Neural crest cell (in vitro differentiated cells): ENCODE measurements at places on chromosomes 11 and 22. TPM values are rescaled to one million over a fixed set of nuclear protein-coding genes. Genes with fewer than 3 reads are reported as not detected.

The ARAP1 gene
- 79.0 and 80.7 TPM in 2 replicates for total RNA-seq

- DNase-seq: no peak
Observed at GRCh38 chr11:72363112-72363511, 71.2 kb downstream of the CLPB start.

The TEAD1 gene
- total RNA-seq: 84.1 and 87.3 TPM in 2 replicates

The PCNX3 gene
- total RNA-seq: 58.2 and 58.9 TPM in 2 replicates

GRCh38 chr11:111309215-111309915 lies 11.0 kb downstream of the POU2AF3 start:
- DNase-seq: no peak

- DNase-seq: no peak
Observed at GRCh38 chr11:132674151-132674550, 858.1 kb downstream of the OPCML start.

The C11orf87 gene
- total RNA-seq: 0.20 and 0.21 TPM in 2 replicates

DNA sequence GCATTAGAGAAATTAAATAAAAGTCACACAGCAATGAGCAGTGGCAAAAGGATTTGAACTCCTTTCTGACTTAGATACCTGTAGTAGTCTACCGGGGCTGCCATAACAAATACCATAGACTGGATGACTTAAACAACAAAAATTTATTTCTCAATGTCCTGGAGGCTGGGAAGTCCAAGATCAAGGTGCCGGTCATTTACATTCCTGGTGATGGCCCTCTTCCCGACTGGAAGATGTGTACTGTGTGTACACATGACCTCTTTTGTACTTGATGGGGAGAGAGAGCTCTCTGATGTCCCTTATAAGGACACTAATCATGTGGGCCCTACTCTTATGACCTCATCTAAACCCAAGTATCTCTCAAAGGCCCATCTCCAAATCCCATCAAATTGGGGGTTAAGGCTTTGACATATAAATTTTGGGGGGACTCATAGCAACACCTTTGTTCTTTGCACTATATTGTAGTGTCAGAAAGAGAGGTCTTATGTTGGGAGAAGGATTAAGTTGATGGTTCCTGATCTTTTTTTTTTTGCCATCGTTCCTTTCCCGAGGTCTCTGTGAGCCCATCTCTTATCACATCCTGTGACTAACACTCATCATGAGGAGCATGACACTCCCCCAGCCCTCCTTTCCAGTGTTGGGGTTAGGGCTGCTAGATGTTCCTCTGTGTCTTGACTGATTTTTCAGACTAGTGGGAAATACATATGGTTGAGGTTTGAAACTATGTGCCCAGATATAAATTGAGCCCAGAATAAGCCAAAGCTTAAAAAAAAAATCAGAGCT lies 104.3 kb downstream of the TRAF6 start:
- no peak for DNase-seq

DNA sequence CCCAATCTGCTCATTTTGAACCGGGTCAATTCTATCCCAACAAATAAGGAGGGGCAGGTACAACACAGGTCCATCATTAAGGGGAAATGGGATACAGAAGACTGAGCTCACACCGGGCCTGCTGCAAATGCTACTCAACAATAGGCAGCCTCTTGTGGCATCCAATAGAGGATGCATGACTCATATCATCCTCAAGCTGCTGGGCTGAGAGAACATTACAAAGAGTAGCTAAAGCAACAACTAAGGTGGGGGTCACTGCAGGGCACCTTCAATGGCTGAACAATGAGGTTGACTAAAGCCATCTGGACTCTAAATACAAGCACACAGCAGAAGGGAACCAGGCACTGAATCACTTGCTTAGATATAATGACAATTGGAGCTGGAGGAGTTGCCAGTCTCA lies 130.1 kb upstream of the SYN3 start:
- no peak for DNase-seq

The PARVG gene
- 0.14 and 0.23 TPM in 2 replicates for total RNA-seq

DNA sequence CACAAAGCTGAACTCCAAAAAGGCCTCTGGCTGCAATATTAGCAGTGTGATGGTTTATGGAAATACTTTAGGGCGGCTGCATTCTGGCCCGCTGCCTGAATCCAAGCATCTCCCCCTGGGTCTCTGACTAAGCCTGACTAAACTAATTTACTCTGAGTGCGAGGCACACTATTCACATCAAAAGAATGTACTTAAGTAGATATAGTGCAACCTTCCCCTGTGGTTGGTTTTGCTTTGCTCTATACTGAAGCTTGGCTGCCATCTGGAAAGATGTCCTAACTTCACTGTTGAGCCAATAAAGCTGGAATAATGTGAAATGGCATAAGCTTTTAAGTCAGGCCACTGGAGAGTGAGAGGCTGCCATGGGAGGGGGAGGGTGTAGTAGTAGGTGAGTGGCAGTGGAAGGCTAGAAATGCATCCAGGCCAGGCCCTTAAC lies 321.6 kb downstream of the AASDHPPT start:
- no peak for DNase-seq

GRCh38 chr11:62909107-62909894 lies 11.9 kb downstream of the CHRM1 start:
- peak; percentile 61 for DNase-seq

The AP2A2 gene
- total RNA-seq: 75.5 and 78.1 TPM in 2 replicates

DNA sequence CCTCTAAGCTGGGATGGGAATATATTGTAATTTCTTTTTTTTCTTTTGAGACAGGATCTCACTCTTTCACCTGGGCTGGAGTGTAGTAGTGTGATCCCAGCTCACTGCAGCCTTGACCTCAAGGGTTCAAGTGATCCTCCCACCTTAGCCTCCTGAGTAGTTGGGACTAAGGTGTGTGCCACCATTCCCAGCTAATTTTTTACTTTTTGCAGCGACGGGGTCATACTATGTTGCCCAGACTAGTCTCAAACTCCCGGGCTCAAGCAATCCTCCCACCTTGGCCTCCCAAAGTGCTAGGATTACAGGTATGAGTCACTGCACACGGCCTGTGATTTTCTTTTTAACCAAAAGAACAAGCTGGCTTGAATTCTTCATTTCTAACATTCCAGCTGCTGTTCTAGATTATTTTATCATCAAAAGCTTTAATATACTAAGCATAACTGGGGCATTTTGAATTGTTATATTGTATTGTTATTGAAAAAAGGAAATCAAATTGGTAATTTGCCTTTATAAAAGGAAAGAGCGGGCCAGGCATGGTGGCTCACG lies 26.8 kb upstream of the PPP2R1B start:
- DNase-seq: no peak

The RTN4RL2 gene
- 2.4 and 3.4 TPM in 2 replicates for total RNA-seq

DNA sequence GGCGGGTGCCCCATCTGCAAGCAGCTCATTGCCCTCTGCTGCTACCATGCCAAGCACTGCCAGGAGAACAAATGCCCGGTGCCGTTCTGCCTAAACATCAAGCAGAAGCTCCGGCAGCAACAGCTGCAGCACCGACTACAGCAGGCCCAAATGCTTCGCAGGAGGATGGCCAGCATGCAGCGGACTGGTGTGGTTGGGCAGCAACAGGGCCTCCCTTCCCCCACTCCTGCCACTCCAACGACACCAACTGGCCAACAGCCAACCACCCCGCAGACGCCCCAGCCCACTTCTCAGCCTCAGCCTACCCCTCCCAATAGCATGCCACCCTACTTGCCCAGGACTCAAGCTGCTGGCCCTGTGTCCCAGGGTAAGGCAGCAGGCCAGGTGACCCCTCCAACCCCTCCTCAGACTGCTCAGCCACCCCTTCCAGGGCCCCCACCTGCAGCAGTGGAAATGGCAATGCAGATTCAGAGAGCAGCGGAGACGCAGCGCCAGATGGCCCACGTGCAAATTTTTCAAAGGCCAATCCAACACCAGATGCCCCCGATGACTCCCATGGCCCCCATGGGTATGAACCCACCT lies 28.0 kb upstream of the L3MBTL2 start:
- DNase-seq: no peak
